ENCODE measurements at places on chromosomes 2 and 18.

GRCh38 chr2:200695601-200696000 lies 109.8 kb downstream of the AOX1 start:
- no peak for DNase-seq

DNA sequence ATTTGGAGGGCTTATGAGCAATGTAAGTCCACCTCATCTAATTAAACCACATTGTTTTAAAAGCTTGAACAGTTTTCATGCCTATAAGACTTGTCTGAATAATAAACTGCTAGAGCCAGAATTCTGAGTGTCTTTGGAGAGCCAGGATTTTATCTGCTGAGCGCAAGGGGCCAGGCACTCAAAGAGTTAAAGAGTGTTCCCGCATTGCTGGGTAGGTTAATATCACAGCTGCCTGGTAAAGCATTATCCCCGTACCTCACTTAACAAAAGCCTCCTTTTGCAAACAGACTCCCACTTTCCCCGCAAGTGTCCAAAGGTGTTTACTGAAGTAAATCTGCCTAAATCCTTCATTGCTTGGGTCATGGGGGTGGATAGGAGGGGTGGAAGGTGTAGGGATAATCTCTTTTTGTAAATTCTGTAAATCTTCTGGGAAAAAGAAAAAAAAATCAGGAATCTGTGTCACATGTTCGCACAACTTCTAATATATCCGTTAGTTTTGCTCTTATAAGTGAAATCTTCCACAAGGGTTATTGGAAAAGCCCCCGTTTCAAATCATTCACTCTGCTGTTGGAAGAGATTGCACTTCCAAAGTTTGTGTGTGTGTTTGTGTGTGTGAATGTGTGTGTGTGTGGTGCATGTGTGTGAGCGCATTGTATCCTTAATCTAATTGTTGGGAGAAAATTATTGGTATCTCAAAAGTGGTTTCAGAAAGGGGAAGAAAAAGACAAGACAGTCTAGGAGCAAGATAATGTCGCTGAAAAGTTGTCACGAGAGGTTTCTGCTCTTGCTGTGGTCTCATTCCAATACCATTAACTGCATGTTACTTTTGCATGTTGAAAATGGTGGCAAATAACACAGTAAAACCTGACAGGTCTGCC lies 10.7 kb downstream of the ZEB2 start:
- no peak for DNase-seq

GRCh38 chr2:134122610-134123009 lies 131.3 kb upstream of the MGAT5 start:
- peak; percentile 28 for DNase-seq

DNA sequence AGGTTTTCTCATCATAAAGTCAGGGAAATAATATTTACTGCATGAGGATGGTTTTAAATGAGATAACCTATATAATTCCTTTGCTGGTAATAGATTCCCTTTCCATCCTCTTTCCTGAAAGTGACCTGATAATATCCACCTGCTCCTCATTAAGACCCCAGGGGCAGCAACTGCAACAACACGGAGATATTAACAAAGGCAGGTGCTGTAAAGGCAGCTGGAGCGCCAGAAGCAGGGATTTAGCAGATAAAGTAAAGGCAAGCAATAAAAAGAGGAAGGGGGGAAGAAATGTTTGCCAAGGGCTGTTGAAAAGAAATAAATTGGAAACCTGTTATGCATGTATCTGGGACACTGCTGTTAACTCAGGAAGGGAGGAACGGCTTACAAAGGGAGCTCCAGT lies 472.6 kb upstream of the KLHL29 start:
- no peak for DNase-seq

DNA sequence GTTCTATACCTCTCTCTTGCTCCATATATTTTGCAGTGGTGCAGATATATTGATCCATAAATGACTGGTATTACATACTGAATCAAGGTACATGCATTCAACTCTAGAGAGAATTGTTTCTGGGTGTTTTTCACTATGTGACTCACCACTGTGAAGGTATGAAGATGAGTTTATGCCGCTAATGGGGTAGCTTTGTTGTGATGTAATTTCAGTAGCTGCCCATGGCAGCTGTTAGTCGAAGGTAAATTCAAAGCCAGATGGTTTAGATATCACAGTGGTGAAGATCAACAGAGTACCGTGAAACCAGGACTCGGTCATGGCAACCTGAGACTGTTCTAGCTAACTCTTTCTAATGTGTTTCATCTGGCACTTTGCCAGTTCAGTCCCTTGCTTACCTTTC lies 50.4 kb downstream of the PKP4 start:
- DNase-seq = no peak

DNA sequence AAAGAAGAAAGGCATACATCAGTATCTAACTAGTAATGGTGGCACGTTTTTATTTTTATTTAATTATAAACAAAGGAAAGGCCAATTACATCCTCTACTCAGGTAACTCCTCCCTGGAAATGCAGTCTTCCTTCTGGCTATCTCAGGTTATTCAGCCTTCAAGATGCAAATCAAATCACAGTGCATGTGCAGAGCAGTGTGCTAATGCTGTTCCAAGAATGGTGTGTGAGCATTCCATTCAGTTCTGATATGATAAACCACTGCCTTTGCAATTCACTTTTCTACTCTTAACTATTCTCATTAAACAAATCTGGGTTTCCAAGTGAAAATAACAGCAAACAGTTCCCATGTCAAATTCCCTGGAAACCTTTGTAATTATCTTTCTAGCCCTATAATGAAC lies 38.4 kb downstream of the SEPTIN10 start:
- DNase-seq = no peak

- no peak for DNase-seq
These were observed 67.8 kb downstream of the ODC1 start for GRCh38 chr2:10380048-10380926.

- no peak for DNase-seq
These were observed 253.2 kb upstream of the RAB6C start for GRCh38 chr2:129726216-129726615.

- DNase-seq = peak; percentile 41
These were observed 49.8 kb downstream of the FBLN7 start for GRCh38 chr2:112187805-112188596.

DNA sequence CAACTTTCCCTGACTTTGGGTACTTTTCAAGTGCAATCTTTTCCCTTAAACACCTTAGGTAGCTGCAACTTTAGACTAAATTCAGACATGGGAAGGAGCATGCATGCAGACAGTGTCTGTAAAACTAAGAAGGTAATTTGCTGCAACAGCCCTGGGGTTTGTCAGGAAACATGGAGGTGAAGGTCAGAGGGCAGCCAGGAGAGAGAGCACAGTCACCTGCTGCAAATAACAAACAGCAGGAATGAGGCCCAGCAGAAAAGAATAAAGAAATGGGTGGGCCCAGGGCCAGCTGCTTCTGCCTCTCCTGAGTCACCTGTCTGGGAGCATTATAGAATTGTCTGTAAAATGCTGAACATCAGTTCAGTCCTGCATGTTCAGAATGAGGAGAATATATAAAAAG lies 35.2 kb downstream of the MTHFD2 start:
- DNase-seq = no peak

DNA sequence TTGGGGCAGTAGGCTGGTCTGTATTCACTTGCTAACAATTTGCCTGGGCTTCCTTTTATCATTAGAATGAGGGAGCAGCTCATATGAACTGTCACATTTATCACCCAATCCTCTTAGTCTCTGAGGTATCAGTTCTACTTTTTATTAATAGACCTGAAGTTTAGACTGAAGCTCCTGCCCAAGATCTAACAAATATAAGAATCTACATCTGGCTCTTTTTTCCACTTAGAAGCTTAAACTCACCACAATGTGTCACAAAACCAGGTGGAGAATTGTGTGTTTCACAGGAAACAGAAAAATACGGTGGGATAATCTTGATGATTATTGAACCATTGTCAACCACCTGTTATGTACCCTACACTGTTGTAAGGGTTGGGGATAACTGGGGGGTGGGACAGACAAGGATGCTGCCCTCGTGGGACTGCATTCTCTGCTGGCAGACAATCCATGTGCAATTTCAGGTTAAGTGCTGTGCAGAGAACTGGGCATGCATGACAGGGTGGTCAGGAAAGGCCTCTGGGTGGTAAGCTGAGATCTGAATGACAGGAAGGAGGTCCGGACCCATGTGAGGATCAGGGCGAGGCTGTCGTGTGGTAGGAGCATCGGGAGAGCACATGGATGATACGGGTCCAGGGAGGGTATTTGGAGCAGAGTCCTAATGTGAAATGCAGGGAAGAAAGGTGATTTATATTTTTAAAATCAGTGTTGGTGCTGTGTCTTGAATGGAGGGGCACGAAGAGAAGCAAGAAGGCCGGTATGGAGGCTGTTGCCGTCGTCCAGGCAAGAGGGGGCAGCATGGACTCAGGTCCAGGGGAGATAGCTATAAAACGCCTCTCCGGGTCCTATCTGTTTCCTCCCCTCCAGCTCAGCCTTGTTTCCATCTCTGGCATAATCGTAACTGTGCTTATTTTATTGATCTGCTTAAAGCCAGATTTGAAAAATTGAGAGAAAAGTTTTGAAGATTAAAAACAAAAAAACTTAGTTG lies 17.6 kb downstream of the MYL12B start:
- DNase-seq = no peak

DNA sequence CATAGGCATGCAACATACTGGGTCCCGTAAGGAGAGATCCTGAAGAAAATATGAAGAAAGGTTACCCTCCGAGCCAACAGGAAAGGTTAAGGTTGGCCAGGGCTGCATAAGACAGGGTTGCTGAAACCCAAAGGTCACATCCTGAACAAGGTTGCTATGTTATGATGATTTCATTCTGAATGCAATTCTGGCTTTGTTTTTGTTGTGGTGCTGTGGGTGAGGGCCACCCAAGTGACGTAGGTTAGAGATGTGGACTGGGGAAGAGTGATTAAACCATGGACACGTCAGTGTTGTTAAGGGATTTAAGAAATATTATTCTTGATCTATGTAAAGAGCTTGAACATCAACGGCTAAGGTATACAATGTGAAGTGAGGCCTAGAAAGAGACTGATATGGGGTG lies 60.0 kb downstream of the ZEB2 start:
- DNase-seq = no peak

DNA sequence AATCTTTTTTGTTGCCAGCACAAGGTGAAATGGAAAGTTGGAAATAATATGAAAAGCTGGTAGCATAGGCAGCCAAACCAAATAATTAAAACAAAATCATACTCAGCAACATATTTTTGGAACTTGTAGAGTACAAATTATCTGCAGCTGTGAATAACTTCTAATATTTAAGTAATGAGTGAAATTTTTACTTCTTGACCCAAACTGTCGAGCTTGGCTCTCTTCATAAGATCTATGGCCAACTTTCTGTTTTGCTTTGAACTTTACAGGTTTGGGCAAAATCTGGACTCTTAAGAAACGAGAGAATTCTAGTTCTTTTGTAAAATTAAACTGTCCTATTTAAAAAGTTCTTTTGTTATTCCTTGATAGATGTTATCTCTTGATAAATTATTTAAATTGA lies 25.6 kb upstream of the CCDC102B start:
- no peak for DNase-seq

- no peak for DNase-seq
These were observed 60.4 kb upstream of the COPS8 start for GRCh38 chr2:237025090-237025865.

DNA sequence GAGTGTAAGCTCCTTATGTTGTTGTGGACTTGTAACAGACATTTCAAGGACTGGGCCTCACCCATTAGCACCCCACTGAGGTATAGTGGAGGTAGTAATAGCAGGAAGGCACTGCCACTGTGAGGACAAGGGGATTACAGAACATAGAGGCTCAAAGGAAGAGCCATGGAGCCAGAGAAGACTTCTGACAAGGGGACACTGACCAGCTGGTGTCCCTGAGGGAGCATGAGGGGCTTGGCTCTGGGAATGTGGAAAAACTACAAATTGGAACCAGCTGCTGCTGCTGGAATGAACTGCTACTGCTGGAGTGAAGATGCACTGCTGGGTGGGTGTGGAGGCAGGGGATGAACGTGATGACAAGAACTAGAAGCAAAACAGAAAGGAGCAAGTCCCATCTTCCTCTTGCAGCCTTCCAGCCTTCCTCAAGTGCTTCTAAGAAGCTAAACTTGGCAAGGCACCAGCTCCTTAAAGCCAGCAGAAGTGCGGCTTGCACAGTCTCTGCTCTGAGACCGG lies 167.3 kb upstream of the NOSTRIN start:
- no peak for DNase-seq

- peak; percentile 44 for DNase-seq
These were observed 3.1 kb downstream of the STK39 start for GRCh38 chr2:168244318-168244717.

GRCh38 chr2:221377066-221377465 lies 195.0 kb downstream of the EPHA4 start:
- DNase-seq = no peak

- DNase-seq = no peak
These were observed 88.4 kb downstream of the DSEL start for GRCh38 chr18:67428158-67428557.

GRCh38 chr2:42786561-42787345 lies 5.6 kb downstream of the HAAO start:
- DNase-seq = no peak

DNA sequence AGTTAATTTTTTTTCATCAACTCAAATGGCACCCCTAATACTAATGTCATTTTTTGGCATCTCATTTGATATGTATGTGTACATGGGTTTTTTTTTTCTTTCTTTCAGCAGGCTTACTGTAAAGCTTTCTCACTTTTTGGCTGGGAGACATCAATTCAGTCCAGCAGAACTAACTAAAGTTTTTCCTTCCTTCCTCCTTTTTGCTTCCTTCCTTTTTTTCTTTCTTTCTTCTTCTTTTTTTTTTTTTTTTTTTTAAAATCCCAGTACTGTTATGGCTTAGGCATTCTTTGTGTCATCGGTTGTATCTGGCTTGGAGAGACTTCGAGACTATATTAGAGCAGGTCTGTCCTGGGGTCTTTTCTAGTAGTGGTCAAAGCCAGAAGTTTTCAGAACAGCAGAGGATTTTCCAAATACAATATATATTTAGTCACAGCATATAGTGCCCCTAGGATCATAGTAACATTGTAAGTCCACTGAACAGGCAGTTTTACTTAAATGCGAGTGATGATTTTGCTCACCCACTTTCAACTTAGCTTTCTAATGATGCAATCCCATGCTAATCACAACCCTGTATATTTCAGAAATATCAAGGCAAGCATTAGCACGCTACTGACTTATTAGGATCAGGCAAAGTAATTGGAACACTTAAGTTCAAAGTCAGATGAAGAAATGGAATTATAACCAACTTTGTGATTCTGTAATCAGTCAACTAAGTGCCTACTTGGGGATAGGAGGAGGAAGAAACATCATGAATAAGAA lies 4.0 kb downstream of the KLHL29 start:
- DNase-seq = no peak

- no peak for DNase-seq
These were observed 60.4 kb downstream of the COL4A4 start for GRCh38 chr2:227103583-227103982.

Measured in naive thymus-derived CD8-positive, alpha-beta T cell (primary cell).